Cerebellar cortex (tissue), 1 donor: ENCODE measurements at places on chromosomes 5 and 9.
A peak's percentile ranks its signal among the peaks of the same experiment; 100 is the strongest.

- no peak for DNase-seq
Measured at GRCh38 chr9:127905004-127905728, 5.8 kb upstream of the ST6GALNAC6 start.

DNA sequence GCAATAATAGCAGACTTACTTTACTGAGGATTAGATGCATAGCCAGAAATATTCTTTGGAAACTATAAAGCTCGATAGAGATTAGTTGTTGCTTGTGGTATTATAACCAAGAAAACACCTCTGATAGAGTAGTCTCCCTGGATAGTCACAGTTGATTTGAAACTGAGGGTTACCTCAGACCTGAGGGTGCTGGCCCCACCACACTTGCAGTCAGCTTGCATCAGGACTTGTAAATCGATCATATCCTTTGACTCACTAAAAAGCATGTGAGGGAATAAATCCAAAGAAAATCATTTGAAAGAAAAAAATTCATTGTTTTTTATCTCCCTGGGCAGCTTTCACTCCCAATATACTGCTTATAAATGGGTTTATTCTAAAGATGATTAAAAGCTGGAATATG lies 39.4 kb downstream of the GALNT12 start:
- no peak for DNase-seq

- DNase-seq, result no peak
Measured at GRCh38 chr9:71790296-71790695, 22.0 kb upstream of the CEMIP2 start.

DNA sequence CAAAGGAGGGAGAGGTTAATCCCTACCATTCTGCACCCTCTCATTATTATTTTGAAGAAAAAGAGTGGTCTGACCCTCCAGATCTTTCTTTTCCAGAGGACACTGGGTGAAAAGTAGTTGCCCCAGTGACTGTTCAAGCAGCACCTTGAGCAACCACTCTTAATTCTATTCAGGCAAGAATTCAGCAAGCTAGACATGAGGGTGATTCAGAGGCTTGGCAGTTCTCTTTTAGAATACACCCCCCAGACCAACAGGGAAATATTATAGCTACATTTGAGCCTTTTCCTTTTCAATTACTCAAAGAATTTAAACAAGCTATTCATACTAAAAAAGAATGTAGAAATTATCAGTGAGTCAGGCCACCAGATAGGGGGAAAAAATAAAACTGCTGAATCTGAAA lies 178.3 kb downstream of the MRPS30 start:
- no peak for DNase-seq

- no peak for DNase-seq
Measured at GRCh38 chr9:28464481-28465216, 891.4 kb upstream of the C9orf72 start.

DNA sequence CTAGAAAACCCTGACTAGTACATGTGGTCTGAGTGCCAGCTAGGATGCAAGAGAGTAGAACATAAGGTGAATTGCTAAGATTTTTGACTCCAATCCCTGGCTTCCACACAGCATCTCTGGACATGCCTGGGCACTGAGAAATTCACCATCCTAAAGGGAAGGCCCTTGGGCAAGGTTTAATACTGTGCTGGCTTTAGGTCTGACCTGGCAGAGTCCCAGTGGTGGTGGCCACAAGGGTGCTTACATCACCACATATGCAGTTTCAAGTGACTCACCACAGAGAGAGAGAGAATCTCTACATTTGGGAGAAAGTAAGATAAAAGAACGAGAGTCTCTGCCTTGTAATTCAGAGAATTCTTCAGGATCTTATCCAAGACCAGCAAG lies 661.6 kb upstream of the C9orf72 start:
- no peak for DNase-seq

- DNase-seq, result no peak
Measured at GRCh38 chr5:123351240-123351639, 72.0 kb downstream of the CEP120 start.

GRCh38 chr5:135230251-135230925 lies 168.6 kb downstream of the MACROH2A1 start:
- DNase-seq, result no peak

DNA sequence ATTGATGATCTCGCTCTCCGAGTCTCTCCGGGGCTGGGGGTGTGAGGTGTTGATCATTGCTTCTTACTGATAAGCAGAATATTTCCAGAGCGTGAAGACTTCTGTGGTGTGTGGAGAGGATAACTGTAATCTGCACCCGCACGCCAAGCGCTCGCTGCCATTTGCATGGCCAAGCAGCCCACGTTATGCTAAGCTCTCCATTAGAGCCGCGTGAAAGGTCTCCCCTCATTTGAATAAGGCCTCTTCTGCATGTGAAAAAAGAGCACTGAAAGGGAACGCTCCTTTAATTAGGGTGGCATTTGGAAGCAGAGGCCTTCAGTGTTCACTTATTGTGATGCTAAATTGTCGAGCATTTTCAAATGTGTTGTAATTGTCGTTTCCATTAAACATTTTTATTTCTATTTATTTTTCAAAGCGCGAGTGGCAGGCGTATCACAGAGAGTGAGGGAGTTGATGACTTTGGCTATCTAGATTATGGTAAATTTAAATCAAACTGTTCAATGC lies 163.6 kb upstream of the IRX2 start:
- no peak for DNase-seq

- peak; percentile 90 for DNase-seq
Measured at GRCh38 chr9:137550231-137550621, at the start of gene PNPLA7. PNPLA7 (minus strand) TSS chr9:137550402; CDS start chr9:137550197, 205 bp downstream.

GRCh38 chr9:121138561-121138960 lies 63.1 kb downstream of the RAB14 start:
- no peak for DNase-seq

- no peak for DNase-seq
Measured at GRCh38 chr5:151280443-151280842, 23.1 kb downstream of the SLC36A3 start.

- DNase-seq, result no peak
Measured at GRCh38 chr5:131630208-131630962, 4.6 kb downstream of the RAPGEF6 start.

GRCh38 chr5:173981185-173981761 lies 7.7 kb upstream of the C5orf47 start:
- DNase-seq, result no peak

GRCh38 chr9:76403352-76403751 lies 9.1 kb upstream of the RFK start:
- peak; percentile 58 for DNase-seq

DNA sequence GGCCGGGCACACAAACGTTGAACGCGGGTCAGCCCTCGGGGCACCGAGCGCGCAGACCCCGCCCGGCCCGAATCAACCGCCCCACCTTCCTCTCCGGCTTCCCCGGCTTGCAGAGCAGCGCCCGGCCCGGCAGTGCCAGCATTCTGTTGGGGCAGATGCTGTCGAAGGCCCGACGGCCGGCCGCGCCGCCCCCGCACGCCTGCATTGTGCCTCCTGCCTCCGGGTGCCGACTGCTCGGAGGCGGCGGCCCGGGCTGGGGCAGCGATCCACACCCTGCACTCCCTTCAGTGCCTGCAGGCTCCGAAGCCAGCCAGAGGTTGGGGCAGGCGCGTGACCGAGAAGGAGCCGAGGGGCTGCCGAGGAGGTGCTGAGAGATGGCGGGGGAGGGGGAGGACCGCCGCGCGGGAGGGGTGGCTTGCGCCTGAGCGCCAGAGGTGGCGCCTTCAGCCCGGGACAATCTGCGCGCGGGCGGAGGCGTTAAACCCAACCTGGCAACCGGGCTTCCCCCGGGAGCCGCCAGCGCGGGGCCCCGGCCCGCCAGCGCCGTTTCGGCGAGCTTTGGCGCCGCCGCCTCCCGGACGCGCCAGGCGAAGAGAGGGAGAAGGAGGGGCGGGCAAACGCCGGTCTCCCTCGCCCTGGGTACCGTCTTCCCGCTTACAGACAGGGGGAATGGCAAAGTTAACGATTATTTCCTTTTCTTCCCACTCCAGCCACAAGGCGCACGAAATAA lies at the start of gene MCIDAS:
MCIDAS (minus strand) TSS at position 382 of the 730 bp plus-strand sequence; CDS start at position 205, 177 bp downstream.
- DNase-seq, result peak; percentile 48

GRCh38 chr9:124439086-124439485 lies 11.2 kb upstream of the ADGRD2 start:
- no peak for DNase-seq

- no peak for DNase-seq
Measured at GRCh38 chr9:116671605-116672004, 15.5 kb upstream of the TRIM32 start.

DNA sequence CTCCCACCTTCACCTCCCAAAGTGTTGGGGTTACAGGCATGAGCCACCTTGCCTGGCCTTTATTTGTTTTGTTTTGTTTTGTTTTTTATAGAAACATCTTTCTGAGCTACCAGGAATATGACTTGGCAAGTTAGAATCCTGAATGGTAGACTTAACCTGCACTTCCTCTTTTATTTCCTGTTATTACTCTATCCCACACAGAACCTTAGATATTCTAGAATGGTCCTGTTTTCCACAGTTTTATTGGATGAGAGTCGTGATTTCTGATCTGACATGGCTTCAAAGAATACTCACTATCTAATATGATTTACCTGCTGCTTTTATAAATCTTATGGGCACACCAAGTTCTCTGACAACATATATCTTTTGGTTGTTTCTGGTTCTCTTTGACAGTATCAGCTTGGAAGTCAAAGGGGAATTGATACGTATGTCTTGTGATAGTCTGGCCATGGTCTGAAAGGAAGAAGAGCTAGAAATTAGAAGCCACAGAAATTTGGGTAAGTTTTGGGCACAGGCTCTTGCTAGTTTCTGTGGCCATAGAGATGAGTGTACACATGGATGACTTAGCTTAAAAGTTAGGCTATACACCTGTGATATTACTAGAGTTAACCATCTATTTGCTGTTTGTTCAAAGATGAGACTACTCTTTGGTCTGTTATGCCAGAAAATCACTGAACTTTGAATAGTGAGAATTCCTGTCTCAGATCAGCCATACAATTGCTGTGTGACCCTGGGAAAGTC lies 4.7 kb upstream of the PANK3 start:
- DNase-seq, result no peak

- no peak for DNase-seq
Measured at GRCh38 chr5:123134653-123135181, 45.7 kb downstream of the PRDM6 start.

- DNase-seq, result no peak
Measured at GRCh38 chr5:172299916-172300439, 16.4 kb upstream of the UBTD2 start.

- peak; percentile 61 for DNase-seq
Measured at GRCh38 chr9:107484117-107484723, 5.3 kb downstream of the KLF4 start.

DNA sequence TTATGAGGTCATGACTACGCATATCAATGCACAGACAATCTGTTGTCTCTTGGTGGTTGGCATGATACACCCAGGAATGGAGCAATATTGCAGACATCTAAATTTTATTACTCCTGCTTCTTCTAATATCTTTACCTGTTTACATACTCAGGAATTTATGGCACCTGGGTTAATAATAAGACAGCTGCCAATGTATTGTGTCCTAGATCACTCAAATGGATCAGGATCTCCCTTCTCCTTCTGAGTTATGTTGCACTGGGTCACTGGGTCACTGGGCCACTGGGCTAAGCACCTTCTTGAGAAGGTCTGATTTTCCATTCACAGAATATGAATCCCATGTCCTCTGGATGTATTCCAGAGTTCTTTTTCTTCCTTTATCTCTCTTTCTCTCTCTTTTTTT lies 41.8 kb downstream of the CCL28 start:
- DNase-seq, result no peak
